ENCODE measurements at places on chromosomes 2 and 18. TPM values are rescaled to one million over a fixed set of nuclear protein-coding genes. Genes with fewer than 3 reads are reported as not detected.

Gene PLB1
- polyA plus RNA-seq: 1.4 TPM

Gene SNTG2
- not detected for polyA plus RNA-seq

Gene PLEKHH2
- 0.69 TPM for polyA plus RNA-seq

Gene CIB4
- not detected for polyA plus RNA-seq

Gene NPC1
- 9.0 TPM for polyA plus RNA-seq

Gene KIF3C
- 0.69 TPM for polyA plus RNA-seq

Gene MC4R
- polyA plus RNA-seq: not detected

Gene TFPI
- polyA plus RNA-seq: 25.8 TPM

Gene RGPD3
- not detected for polyA plus RNA-seq

Gene BOLL
- polyA plus RNA-seq: not detected

Gene CHRND
- polyA plus RNA-seq: not detected

Gene NIF3L1
- 29.1 TPM for polyA plus RNA-seq

Gene TFCP2L1
- 35.5 TPM for polyA plus RNA-seq

Gene GALNT13
- polyA plus RNA-seq: under 0.01 TPM

Gene SERPINB10
- polyA plus RNA-seq: not detected

Gene DSG4
- 0.09 TPM for polyA plus RNA-seq

Gene ACADL
- not detected for polyA plus RNA-seq

Gene MTIF2
- polyA plus RNA-seq: 25.8 TPM

Gene ADRA2B
- polyA plus RNA-seq: not detected

Gene CTNNA2
- not detected for polyA plus RNA-seq

Gene NAT8
- polyA plus RNA-seq: not detected

Gene ZNF396
- polyA plus RNA-seq: 1.8 TPM

Gene WNT10A
- polyA plus RNA-seq: not detected

Gene SLC11A1
- polyA plus RNA-seq: 7.0 TPM

Gene GBX2
- not detected for polyA plus RNA-seq

Gene UGT1A7
- polyA plus RNA-seq: 0.66 TPM

Gene CRYGD
- polyA plus RNA-seq: not detected

Gene BMP10
- polyA plus RNA-seq: not detected

Gene IL1B
- 6.0 TPM for polyA plus RNA-seq

Gene PLGLB2
- 1.3 TPM for polyA plus RNA-seq

Gene CLEC4F
- 0.15 TPM for polyA plus RNA-seq

Gene RAD51AP2
- not detected for polyA plus RNA-seq

Gene KCNJ13
- 0.03 TPM for polyA plus RNA-seq

Gene ONECUT2
- polyA plus RNA-seq: not detected

Gene FOXI3
- polyA plus RNA-seq: not detected

Gene ASB18
- polyA plus RNA-seq: not detected

Gene UGT1A4
- 0.60 TPM for polyA plus RNA-seq

Gene ST6GAL2
- under 0.01 TPM for polyA plus RNA-seq

Gene EHBP1
- 12.7 TPM for polyA plus RNA-seq

Gene MEP1B
- 1.6 TPM for polyA plus RNA-seq

Gene SERPINB13
- polyA plus RNA-seq: 0.01 TPM

Gene ZNG1B
- polyA plus RNA-seq: 25.0 TPM

Gene IL1R2
- 21.6 TPM for polyA plus RNA-seq

Gene GALNT3
- polyA plus RNA-seq: 16.6 TPM

Gene UGT1A1
- 1.8 TPM for polyA plus RNA-seq

Gene TMEM169
- polyA plus RNA-seq: 0.80 TPM

Gene ELP2
- 14.3 TPM for polyA plus RNA-seq

Gene IL1A
- 0.46 TPM for polyA plus RNA-seq

Gene SERPINB4
- polyA plus RNA-seq: 0.07 TPM

Gene OR6B2
- polyA plus RNA-seq: not detected

All from sigmoid colon (tissue), 7 donors.